Lower lobe of right lung (tissue), 2 donors: ENCODE measurements at places on chromosomes 1 and 21. TPM values are rescaled to one million over a fixed set of nuclear protein-coding genes. Genes with fewer than 3 reads are reported as not detected.

Gene STRIP1
- total RNA-seq, result 36.5 TPM

Gene ZC3H11A
- 74.0 TPM for total RNA-seq

Gene B3GALT5
- 1.5 TPM for total RNA-seq

Gene DIRAS3
- 1.1 TPM for total RNA-seq

- no peak for DNase-seq
- H3K4me3 ChIP-seq, result no peak overlapping the region
- no peaks in the 10 kb centered on the region for H3K27me3 ChIP-seq
- no peak overlapping the region for H3K27ac ChIP-seq
Measured at GRCh38 chr1:37814252-37814651, 6.2 kb upstream of the YRDC start.

DNA sequence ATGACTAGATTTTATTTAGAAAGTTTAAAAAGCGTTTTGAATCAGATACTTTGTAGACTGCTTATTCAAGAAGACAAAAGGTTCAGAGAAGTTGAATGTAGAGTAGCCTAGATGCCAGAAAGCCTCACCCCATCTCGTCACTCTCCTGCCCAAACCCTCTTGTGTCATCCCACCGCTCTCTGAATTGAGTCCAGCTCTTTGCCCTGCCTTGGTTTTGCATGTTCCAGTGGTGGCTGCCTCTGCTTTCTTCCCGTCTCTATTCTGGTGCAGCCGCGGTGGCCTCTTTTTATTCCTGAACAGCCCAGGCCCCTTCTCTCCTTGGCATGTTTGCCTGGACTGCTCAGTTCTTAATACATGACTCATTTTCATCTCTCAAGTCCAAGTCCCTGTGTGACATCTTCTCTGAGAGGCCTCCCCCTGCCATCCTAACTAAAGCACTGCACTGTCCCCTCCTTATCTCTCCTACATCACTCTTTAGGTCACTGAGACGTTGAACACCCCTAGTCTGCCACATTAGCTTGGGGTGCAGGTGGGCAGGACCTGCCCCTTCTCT, 22.9 kb downstream of the PRDM2 start:
- peaks cover 10% of the 10 kb centered on the region for H3K4me1 ChIP-seq
- no peaks in the 10 kb centered on the region for H3K36me3 ChIP-seq
- no peaks in the 10 kb centered on the region for H3K27me3 ChIP-seq
- no peak overlapping the region for H3K4me3 ChIP-seq
- H3K27ac ChIP-seq, result no peak overlapping the region
- DNase-seq, result no peak

DNA sequence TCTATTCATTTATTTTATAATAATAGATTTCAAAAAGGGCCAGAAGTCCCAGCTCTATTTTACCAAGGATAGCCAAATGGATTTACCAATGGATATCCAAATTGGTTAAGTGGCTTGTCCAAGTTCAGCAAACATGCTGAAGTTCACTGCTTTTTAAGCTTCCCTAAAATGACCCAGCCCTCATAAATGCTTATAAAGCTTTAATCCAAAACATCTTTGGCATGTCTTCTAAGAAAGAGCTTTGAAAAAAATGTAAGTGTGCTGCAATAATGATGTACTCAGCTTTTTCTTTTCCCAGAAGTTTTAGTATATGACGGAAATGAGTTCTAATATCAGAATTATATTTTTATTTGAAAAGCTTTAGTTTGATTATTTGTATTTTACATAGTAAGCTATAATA, 451.5 kb upstream of the ADAMTS5 start:
- H3K27me3 ChIP-seq, result no peaks in the 10 kb centered on the region
- H3K4me3 ChIP-seq, result no peak overlapping the region
- DNase-seq, result no peak
- H3K4me1 ChIP-seq, result no peaks in the 10 kb centered on the region
- no peaks in the 10 kb centered on the region for H3K36me3 ChIP-seq
- H3K27ac ChIP-seq, result no peak overlapping the region

- no peak overlapping the region for H3K4me3 ChIP-seq
- no peaks in the 10 kb centered on the region for H3K27me3 ChIP-seq
- no peaks in the 10 kb centered on the region for H3K36me3 ChIP-seq
- H3K4me1 ChIP-seq, result peaks cover 74% of the 10 kb centered on the region
- DNase-seq, result no peak
Measured at GRCh38 chr21:38986406-38986805, 180.7 kb downstream of the ETS2 start.

DNA sequence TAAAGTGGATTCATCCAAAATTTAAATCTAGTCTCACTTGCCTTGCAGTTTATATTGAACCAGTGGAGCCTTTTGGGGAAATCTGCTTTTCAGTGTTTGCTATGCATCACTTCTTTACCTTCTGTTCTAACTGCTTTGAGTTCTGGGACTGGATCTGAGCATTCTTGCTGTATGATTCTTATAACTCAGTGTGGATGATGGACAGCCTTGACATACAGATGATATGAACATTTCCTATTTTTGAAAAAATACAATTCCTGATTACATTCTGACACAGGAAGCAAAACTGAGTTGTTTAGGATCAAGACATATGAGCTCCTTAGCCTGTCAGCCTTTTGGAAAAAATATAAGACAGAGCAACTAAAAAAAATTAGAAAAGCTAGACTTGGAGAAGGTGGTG, 115.2 kb downstream of the DISP1 start:
- H3K27me3 ChIP-seq, result no peaks in the 10 kb centered on the region
- H3K4me1 ChIP-seq, result peaks cover 15% of the 10 kb centered on the region
- no peak for DNase-seq
- H3K36me3 ChIP-seq, result no peaks in the 10 kb centered on the region
- peak overlapping the region; percentile 56 for H3K27ac ChIP-seq

- no peaks in the 10 kb centered on the region for H3K27me3 ChIP-seq
- DNase-seq, result no peak
- no peaks in the 10 kb centered on the region for H3K4me1 ChIP-seq
- no peaks in the 10 kb centered on the region for H3K36me3 ChIP-seq
Measured at GRCh38 chr1:44135886-44136285, 5.5 kb downstream of the KLF18 start.

DNA sequence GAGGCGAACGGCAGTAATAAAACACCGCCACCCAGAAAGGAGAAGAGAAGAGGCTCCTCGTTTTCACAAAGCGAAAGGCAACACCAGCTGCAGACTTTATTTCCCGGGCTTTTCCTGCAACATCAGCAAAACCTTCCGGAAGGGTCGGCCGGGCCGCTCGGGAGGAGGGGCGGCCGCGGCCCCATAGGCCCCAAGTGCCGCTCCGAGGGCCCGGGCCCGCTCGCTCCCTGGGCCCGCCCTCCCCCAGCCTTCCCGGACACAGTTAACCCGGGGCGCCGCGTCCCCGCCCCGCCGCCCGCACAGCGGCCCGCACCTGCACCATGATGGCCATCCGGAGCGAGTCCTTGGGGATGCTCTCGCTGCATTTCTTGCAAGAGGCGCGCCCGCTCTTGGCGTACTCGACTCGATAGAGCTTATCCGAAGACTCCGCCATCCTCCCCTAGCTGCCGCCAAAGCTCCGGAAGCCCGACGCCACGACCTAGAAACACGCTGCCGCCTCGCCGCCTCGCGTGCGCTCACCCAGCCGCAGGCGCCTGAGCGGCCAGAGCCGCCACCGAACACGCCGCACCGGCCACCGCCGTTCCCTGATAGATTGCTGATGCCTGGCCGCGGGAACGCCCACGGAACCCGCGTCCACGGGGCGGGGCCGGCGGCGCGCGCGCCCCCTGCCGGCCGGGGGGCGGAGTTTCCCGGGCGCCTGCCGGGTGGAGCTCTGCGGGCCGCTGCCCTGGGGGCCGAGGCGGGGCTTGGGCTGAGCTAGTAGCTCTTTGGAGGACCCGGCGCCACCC, at the start of gene PARP1:
TSS of gene PARP1 (minus strand) at position 597 of the 788 bp plus-strand sequence. CDS start at position 433, 164 bp downstream.
- H3K4me3 ChIP-seq, result peak within 1 kb of the TSS; percentile 90
- H3K27ac ChIP-seq, result peak within 1 kb of the TSS; percentile 77
- no peaks in the 10 kb centered on the region for H3K27me3 ChIP-seq

DNA sequence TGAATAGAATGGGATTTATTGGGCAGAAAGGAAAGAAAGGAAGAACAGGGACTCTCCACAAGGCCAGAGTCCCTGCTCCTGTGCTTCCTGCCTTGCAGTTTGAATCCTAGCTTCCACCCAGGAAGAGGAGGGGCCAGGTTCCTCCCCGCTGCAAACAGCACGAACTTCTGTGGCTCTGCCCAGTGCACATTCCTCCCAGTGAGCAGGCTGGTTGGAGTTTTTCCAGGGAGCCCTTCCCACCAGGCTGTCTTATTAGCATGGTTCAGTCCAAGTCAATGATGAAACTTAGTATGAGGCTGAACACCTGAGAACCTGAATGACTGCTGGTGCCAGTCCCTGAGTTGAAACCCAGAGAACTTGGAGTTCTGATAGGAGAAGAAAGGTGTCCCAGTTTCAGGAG, 247.2 kb downstream of the DUSP10 start:
- H3K36me3 ChIP-seq, result no peaks in the 10 kb centered on the region
- DNase-seq, result no peak
- H3K4me3 ChIP-seq, result no peak overlapping the region

GRCh38 chr1:41751804-41752513, 166.8 kb downstream of the HIVEP3 start:
- peak overlapping the region; percentile 53 for H3K27ac ChIP-seq
- no peak overlapping the region for H3K4me3 ChIP-seq
- DNase-seq, result peak; percentile 76
- no peaks in the 10 kb centered on the region for H3K27me3 ChIP-seq
- H3K36me3 ChIP-seq, result no peaks in the 10 kb centered on the region

GRCh38 chr1:171488190-171488929, 3.0 kb downstream of the PRRC2C start:
- no peak overlapping the region for H3K27ac ChIP-seq
- peaks cover 4% of the 10 kb centered on the region for H3K36me3 ChIP-seq
- no peaks in the 10 kb centered on the region for H3K27me3 ChIP-seq
- H3K4me1 ChIP-seq, result peaks cover 45% of the 10 kb centered on the region
- no peak for DNase-seq
